Cardiac muscle cell (in vitro differentiated cells and primary cell): ENCODE measurements at places on chromosomes 7 and 10.
A peak's percentile ranks its signal among the peaks of the same experiment; 100 is the strongest.

DNA sequence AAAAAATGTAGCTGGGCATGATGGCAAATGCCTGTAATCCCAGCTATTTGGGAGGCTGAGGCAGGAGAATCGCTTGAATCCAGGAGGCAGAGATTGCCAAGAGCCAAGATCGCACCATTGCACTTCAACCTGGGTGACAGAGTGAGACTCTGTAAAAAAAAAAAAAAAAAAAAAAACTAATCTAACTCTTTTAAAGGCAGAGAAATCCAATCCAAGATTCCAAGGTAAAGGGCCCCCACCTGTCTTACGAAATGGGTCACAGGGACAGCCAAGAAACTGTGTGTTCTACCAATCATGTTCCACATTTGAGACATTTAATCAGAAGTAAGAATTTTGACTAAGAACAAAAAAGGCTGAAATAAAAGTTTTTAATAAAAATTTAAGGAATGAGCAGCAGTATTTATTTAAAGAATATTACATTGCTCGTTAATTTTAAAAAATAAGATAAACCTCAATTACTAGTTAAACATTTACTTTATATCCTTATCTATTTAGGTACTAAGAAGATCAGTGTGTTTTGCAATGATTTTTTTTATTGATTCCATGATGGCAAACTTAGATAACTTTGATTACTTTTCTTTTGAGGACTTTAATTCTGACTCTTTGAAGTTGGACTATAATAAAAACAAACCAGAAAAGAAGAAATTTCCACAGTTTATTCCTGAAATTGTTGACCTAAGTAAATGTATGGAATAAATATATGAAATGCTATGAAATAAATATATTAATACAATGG lies 6.7 kb upstream of the OAT start:
- DNase-seq = no peak

- peak; percentile 40 for DNase-seq
Measured at GRCh38 chr10:86668297-86669165, at the start of gene LDB3. Gene LDB3 (plus strand): TSS chr10:86668511. CDS start chr10:86668692, 181 bp downstream.

DNA sequence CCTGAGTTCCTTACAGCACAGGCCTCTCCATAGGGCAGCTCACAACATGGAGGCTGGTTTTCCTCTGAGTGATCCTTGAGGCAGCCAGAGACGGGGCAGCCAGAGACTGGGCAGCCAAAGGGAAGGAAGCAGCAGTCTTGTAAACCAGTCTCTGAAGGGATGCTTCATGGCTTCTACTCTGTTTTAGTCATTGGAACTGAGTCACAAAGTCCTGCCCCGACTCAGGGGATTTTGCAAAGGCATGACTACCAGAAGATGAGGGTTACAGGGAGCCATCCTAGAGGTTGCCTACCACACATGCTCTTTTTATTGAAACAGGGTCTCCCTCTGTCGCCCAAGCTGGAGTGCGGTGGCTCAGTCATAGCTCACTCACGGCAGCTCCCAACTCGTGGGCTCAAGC lies 44.4 kb upstream of the COMMD3 start:
- no peak for DNase-seq

GRCh38 chr7:106283501-106283830 lies 1.3 kb downstream of the NAMPT start:
- DNase-seq = peak; percentile 57

DNA sequence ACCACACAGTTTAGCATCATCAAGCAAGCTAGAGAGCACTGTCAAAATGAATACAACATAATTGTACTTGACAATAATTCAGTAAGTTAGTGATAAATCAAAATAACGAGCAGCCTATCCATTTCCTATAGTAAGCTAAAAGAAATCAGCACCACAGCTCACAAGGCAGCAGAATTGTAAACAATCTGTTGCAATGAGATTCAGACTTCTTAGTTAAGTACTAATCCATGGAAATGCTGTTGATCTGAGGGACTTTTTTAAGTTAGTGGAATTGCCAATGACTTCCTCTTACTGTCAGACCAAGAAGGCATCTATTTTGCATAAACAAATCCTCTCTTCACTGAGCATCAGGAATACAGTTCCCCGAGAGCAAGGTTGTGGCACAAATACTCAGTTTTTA lies 136.6 kb upstream of the CCDC6 start:
- no peak for DNase-seq
